ENCODE measurements at places on chromosomes 7 and 10. TPM values are rescaled to one million over a fixed set of nuclear protein-coding genes. Genes with fewer than 3 reads are reported as not detected.

RADIL gene
- 2.3 TPM for total RNA-seq

UBTD1 gene
- 34.6 TPM for total RNA-seq

ACADSB gene
- 8.4 TPM for total RNA-seq

SOSTDC1 gene
- total RNA-seq = 0.73 TPM

ARMH3 gene
- total RNA-seq = 16.9 TPM

BEND7 gene
- 4.9 TPM for total RNA-seq

GLCCI1 gene
- total RNA-seq = 4.9 TPM

SLC29A4 gene
- total RNA-seq = 1.5 TPM

TAS2R41 gene
- total RNA-seq = 0.49 TPM

LIPM gene
- total RNA-seq = not detected

RASA4 gene
- 10.4 TPM for total RNA-seq

CALHM2 gene
- 51.1 TPM for total RNA-seq

NEUROG3 gene
- total RNA-seq = not detected

OLAH gene
- not detected for total RNA-seq

CDC123 gene
- 64.6 TPM for total RNA-seq

FOXK1 gene
- 31.9 TPM for total RNA-seq

PILRB gene
- 10.7 TPM for total RNA-seq

Measured in hair follicle dermal papilla cell (primary cell).